Cardiac fibroblast (primary cell): ENCODE measurements at places on chromosomes 12 and 14.

GRCh38 chr12:65715961-65716360 is 108.3 kb upstream of the HMGA2 start:
- no peak for DNase-seq

DNA sequence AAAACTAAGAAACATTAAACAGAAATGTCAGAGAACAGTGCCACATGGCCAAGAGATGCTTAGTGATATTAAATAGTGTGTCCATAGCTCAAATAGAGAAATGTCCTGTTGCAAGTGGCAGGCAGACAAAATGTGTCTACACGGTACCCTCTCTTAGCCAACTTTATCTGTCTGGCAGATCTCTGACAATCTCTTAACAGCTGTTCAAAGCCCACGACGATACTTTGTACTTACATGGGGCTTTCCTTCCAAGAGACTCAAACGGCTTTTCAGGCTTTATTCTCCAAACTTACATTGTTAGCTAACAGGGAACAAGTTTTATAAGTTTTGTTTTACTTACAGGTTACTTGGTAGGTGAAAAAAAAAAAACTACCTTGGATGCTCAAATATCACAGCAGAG is 45.6 kb downstream of the ARMH4 start:
- DNase-seq, result no peak

GRCh38 chr12:80490329-80490728 is 46.3 kb downstream of the PTPRQ start:
- DNase-seq, result no peak

GRCh38 chr12:48857278-48857994 is 5.5 kb upstream of the DDX23 start:
- no peak for DNase-seq

DNA sequence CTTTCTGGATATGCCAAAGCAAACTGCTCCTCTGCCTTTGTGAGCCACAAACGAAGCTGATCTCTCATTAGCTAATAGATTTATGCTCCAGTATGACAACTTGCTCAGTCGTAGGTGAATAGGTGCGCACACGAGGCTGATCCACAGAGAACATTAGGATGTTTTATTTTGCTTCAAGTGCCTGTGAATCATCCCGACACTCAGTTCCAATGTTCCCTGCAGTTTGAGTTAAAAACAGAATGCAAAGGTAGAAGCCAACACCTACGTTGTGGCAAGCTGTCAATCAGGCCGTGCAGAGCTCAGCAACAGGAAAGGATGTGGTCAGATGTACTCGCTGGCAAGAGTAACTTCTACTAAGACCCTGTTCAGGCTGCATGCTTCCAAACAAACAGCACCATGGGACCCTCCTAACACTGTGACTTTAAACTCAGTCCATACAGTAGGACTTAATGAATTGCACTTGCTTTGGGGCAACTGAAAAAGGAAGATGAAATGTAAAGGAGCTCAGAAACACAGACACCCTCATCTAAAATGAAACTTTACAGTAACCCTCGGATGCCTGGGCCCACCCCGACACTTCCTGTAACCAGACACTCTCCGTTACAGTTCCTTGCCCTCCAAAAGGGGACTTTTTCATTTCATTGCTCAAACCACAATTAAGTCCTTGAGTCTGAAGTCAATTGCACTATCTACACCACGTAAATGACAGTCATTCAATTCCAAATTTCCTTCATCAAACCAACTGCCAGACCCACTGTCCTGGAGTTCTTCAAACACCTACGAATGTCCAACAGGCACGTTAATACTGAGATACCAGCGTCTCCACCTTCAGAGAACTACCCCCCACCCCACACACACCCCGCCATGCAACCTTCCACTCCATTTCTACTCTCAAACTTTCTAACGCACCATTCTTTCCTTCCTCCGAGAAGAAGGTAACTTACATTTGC is 1.6 kb downstream of the CCDC88C start:
- DNase-seq, result no peak

GRCh38 chr14:38469156-38469555 is 213.3 kb upstream of the CLEC14A start:
- peak; percentile 53 for DNase-seq

GRCh38 chr14:100608586-100609330 is 21.5 kb upstream of the BEGAIN start:
- no peak for DNase-seq

DNA sequence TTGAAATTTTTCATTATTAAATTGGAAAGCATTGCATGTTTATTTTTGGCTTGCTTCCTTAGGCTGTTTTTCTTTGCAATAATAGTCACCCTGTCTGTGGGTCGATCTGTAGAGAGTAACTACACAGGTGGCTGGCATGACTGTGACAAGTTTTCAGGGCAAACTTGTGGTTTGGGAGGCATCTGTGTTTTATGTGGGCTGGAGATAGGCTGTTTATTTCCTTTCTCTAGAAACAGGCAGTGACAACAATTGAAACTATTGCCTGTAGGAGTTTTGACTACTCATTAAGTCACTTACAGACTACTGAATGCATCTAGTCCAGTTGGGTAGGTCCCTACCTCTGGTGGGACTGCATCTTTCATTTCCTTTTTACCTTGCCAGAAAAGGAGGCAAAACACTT is 155.6 kb downstream of the DYRK2 start:
- DNase-seq, result no peak
